Stimulated activated naive CD8-positive, alpha-beta T cell treated with anti-CD3 and anti-CD28 coated beads, Interleukin-15, amount 100 ng/mL, for 72 hours (primary cell): ENCODE measurements at places on chromosomes 5 and 9.

DNA sequence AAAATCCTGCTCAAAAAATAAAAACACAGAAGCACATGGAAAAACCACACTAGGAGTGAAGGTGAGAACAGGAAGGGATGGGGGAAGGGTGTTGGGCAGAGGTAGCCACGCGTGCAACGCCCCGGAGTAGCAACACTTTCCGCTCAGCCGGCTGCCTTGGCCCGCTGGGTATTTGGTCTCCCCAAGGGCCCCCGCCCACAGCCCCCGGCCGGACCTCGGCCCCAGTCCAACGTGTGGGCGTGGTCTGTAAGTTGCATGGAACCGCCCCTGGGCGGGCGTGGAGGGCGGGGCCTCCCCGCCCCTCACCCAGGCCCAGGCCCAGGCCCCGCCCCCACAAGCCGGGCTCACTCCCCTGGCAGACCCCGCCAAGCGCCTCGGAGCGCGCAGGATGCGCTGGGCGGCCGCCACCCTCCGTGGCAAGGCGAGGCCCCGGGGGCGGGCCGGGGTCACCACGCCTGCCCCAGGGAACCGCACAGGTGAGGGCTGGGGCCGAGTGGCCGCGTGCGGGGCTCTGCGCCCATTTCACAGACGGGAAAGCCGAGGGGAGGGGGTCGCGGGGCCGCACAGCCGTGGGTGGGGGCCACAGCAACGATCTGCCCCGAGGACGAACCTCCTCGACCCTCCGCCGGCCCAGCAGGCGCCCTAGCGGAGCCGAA lies at the start of gene SUSD3:
SUSD3 (plus strand) TSS at position 347 of the 656 bp plus-strand sequence; CDS start at position 389, 42 bp downstream.
- peak; percentile 57 for DNase-seq

GRCh38 chr5:14036514-14036913 lies 92.0 kb upstream of the DNAH5 start:
- no peak for DNase-seq

DNA sequence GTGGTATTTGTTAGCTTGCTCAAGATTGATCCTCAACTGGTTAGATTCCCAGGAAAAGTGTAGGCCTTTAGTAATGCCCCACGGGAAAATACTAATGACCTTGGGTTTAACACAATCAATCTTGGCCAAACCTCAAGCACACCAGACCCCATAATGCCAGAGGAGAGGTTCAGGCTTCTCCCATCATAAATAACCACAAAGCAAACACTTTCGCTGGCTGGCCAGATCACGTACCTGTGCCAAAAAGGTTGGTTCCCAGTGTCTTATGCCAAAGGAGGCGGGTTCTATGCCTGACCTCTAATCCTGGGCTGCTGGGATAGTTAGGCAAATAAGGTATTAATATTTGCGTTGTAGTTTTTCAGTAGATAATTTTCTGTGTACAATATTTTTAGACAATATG lies 379.2 kb upstream of the CDH18 start:
- DNase-seq: no peak

- DNase-seq: no peak
These were observed 15.2 kb downstream of the TNIP1 start for GRCh38 chr5:151065609-151066008.
